ENCODE measurements at places on chromosomes 5 and 9.

DNA sequence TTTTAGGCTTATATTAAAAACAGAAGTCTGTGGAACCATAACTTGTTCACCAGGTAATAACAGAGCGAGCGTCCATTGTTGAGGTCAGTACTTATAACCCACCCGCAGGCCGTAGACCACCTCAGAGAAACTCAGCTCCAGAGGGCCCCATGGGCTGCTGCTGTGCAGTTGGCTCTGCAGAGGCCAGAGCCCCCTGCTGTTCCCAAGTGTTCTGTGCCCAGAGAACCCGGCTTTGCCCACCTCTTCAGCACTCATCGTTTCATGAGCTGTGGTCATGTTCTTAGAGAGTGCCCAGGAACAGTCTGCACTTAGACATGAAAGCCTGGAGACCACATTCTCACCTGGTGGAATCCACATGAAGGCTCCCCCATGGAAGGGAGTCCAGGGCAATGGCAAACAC lies 50.4 kb upstream of the SLC2A8 start:
- DNase-seq, result no peak

GRCh38 chr5:6719896-6720560 lies 6.8 kb downstream of the TENT4A start:
- DNase-seq, result no peak

GRCh38 chr5:142204219-142204618 lies 95.6 kb downstream of the NDFIP1 start:
- DNase-seq, result no peak

DNA sequence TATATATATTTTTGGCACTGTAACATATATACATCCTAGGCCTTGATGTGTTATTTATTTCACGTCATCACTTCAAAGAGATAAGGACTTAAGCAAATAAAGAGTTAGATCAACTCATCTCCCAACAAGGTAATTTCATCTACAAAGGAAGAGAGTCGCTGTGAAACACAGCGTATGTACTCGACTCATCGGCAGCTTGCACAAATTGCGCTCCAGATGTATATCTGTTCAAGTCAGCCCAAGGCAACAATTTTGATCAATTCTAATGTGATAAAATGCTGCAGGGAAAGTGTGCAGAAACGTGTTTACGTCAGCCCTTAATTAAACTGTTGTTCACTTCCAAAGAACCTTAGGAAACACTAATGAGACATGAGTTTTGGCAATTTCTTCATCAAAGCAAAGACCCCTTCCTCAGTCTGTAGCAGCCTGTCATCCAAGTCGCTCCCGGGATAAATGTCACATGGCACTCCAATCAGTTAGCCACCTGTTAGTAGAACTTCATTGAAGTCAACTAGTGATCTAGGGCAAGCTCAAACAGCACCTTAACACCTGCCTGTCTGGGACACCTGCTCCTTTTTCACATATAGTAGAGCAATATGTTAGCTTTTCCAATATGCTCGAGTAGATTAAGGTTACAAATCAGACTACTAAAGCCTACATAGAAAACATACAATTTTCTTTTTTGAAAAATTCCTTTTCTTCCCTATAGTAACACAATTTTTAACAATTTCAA lies 182.4 kb downstream of the NFIB start:
- no peak for DNase-seq

- no peak for DNase-seq
These were observed 4.4 kb upstream of the SNX2 start for GRCh38 chr5:122770477-122770876.

DNA sequence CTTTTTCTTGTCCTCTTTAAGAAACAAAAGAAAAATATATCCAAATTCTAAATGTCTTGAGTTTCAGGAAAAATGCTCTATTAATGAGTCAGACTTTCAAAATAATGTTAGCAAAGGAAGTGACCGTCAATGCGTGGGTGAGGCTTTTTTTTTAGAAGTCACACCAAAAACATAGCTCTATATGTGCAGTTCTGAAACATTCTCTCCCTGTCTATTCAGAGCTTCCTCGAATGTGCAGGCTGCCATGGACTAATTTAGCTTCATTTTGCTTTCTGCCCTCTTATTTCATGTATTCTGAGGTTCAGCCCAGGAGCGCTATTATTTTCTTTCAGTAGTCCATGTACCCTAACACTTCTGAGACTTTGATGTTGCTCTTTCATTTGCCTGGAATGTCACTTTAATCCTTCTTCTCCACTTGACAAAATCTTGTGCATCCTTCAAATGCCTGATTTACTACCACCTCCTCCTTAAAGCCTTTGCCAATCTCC lies 72.5 kb upstream of the RASA1 start:
- DNase-seq, result peak; percentile 7

DNA sequence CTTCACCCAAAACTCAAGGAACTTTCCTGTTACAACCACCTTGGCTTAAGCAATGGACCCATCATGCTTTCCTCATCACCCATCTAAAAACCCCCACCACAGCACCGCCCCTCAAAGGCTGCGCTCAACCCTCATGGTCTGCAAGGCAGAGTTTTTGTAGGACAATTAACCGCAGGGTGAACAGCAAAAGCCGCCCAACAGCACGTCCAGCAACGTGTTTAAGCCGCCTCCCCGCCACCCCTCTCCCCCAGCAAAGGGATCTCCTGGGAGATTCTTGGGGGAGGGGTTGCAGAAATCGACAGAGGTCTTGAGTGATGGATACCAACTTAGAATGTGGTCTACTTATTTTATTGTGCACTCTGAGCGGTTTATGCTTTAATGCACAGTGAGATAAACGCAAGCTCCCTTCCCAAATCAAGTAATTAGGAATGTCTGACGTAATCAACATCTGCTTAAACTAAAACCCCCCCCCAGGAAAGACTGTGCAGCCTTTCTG lies 1.9 kb downstream of the ROR2 start:
- no peak for DNase-seq

- DNase-seq, result no peak
These were observed 587.4 kb downstream of the PRELID2 start for GRCh38 chr5:145247745-145248040.

GRCh38 chr5:175550055-175550805 lies 71.9 kb downstream of the SFXN1 start:
- no peak for DNase-seq

- DNase-seq, result no peak
These were observed 10.6 kb downstream of the TMEM250 start for GRCh38 chr9:136107953-136108647.

- DNase-seq, result no peak
These were observed 67.9 kb upstream of the PRR16 start for GRCh38 chr5:120396186-120396585.

DNA sequence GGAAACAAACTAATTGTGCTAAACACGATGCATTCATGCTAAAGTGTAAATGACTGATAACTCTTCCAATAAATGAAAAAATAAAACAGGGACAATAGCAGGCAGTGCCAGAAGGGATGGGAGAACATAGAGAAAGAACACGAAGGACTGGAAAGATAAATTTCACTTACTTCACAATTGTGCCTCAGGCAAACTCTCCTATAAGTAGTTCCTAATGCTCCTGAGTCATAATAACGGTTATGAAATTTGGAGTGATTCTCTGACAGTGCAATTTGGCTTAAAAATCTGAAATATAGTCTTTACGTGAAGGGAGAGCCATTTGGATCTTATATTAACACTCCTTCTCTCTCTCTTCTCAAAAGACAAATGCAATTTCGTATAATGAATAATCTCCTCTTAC lies 2218.5 kb downstream of the MAT2B start:
- DNase-seq, result no peak

DNA sequence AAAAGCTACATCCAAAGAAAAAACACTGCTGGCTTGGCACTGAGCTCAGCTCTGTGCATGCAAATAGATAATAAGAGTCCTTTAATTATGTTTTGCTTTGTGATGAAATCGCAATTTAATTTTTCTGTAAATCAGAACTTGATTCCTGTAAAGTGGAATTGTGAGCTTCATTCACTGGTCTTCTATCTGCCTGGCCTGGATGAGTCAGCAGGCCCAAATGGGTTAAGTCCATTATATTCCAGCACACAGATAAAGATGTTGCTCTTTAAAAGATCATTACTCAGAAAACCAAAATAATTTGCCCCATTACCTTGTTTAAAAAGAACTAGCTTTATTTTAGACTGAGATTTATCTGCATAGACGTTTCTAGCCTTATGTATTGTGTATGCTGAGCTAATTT lies 90.4 kb downstream of the CARTPT start:
- DNase-seq, result no peak

- DNase-seq, result no peak
These were observed 47.7 kb upstream of the TEX48 start for GRCh38 chr9:114729706-114730105.

DNA sequence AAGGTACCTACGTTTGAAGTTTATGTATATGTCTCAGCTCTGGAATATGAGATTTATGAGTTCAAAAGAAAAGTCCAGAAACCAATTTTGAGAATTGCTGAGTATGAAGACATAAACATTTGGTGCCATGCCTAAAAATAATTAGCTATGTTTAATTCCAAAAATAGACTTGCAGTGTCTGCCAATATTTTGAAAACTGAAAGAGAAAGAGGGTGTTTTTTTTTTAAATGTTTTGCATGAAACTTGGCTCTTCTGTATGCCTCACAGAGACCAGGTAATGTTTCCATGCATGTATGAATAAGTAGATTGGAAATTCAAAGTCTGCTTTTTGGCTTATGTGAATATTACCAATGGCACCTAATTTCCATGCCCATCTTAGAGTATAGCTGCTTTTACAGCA lies 634.4 kb upstream of the C9orf72 start:
- no peak for DNase-seq

GRCh38 chr5:54651482-54652076 lies 134.0 kb downstream of the SNX18 start:
- DNase-seq, result no peak

DNA sequence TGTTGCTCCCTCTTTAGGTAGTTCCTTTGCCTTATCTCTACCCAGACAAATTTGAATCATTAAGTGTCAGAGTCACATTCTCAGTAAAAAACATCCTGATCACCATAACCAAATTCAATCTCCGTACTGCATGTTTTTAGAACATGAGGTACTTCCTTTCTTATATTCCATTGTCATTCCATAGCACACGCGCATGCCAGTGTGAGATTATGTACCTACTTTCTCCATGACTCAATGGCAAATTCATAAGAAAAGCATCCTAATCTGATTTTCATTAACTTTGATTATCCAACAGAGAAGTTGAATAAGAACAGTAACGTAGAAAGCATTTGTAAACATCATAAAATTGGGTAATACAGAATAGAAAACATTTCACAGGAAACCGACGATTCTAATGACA lies 1118.6 kb upstream of the CDH9 start:
- no peak for DNase-seq

DNA sequence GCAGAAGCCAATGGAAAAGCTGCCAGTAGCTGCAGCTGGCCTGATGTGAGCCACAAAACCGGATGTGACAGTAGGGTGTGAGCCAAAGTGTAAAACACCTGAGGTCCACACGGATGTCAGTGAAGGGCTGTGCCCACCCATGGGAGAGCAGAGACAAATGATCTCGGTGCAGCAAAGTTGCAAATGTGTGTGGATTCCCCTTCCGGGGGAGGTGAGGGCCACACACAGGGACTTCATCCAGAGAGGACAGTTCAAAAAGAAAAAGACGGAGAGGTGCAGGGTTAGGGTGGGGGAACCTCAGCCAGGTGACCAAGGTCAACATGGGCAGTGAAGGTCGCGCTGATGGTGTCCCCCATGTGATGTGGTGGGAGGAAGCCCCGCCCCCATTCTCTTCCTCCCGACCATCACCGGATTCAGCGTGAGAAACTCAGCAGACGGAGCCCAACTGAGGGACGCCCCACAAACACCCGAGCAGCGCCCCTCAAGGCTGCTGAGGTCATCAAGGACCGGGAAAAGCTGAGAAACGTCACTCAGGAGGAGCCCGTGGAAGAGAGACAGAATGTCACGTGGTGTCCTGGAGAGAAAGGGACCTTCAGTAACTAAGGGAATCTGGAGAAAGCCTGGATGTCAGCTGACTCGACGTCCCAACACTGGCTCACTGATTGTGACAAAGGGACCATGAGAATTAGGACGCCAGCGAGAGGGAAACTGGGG lies 11.4 kb upstream of the PTGDS start:
- DNase-seq, result no peak

- no peak for DNase-seq
These were observed 45.5 kb upstream of the TNFSF15 start for GRCh38 chr9:114851306-114851705.

DNA sequence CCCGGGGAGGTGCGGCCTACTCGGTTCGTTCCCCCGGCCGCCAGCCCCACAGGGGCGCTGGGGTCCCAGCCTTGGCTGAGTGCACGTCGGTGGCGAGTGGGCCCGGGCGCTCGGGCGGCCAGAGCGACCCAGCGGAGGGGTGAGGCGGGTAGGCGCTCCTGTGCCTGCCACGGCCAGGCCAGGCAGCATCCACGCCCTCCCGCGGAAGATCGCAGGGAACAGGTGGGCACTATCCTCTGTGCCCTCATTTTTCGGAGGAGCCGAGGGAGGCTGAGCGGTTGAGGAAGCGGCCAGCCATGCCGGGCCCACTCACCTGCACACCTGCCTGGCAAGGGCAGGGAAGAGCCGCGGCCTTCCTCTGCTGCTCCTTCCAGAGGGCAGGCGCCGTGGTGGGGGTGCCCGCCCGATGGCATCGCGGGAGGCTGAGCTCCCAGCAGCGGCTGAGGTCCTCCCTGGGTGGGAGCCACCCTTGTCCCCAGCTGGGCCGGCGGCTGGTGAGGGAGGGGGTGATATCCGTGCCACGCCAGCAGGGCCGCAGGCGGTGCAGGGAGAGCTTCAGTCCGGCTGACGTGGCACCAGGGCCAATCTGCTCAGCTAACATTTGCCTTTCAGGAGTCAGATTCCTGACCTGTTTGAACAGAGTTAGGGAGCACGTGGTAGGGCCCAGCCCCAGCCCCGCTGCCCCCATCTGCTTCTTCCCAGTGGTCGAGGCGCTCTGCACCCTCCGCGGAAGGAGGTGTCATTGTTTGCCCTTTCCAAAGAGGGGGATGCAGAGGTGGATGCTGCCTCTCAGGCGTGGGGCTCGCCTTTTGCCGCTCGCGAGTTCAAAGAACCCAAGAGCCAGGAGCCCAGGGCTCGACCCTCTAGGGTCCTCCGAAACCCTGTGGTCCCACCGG lies 1.6 kb upstream of the SEC16A start:
- DNase-seq, result no peak

- DNase-seq, result no peak
These were observed 139.5 kb upstream of the PRDM9 start for GRCh38 chr5:23367874-23368273.

- no peak for DNase-seq
These were observed 126.9 kb upstream of the ANKRD55 start for GRCh38 chr5:56359809-56360685.

DNA sequence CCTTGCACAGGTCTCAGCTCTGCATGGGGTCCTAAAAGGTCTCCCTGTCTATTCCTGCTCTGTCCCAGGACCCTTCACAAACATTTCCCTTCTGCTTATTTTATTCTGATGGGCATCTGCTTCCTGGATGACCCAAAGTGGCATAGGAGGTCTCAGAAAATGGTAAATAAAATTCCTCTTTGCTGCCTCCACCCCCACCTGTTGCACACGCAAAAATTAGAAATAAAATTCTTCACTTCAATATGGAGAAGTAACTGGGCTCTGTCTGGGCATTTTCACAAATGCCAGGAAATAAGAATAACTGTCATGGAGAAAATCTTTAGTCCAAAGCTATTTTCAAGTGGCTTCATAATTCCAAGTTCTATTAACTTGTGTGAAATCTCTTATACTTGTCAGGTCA lies 106.6 kb upstream of the MAP1B start:
- DNase-seq, result no peak

GRCh38 chr5:78504704-78505677 lies 143.6 kb downstream of the LHFPL2 start:
- DNase-seq, result no peak

GRCh38 chr9:113601656-113602055 lies 138.1 kb downstream of the RGS3 start:
- DNase-seq, result no peak

- no peak for DNase-seq
These were observed 483.0 kb downstream of the SEMA5A start for GRCh38 chr5:9062873-9063272.
